Activated naive CD8-positive, alpha-beta T cell treated with anti-CD3 and anti-CD28 coated beads for 36 hours (primary cell): ENCODE measurements at places on chromosomes 5 and 9.

DNA sequence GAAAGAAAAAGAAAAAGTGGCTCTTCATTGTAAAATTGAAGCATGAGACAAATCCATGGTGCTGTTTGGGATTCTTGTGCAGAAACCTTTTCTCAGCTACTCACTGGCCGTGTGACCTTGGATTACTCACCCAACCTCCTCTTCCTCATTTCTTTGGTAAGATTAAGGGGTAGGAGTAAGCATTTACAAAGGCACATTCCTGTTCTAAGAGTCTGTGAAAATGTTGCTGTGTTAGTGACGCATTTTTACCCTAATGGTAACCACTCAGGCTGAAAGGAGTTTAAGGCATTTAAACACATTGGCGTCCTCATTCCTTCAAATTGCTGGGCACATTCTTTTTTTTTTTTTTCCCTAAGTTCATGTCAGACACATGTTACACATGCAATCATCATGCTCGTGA is 4.3 kb downstream of the RAI14 start:
- no peak overlapping the region for H3K4me3 ChIP-seq
- H3K4me1 ChIP-seq = peaks cover 11% of the 10 kb centered on the region
- no peak overlapping the region for H3K27ac ChIP-seq
- no peaks in the 10 kb centered on the region for H3K36me3 ChIP-seq
- peaks cover 53% of the 10 kb centered on the region for H3K27me3 ChIP-seq
- DNase-seq = no peak

DNA sequence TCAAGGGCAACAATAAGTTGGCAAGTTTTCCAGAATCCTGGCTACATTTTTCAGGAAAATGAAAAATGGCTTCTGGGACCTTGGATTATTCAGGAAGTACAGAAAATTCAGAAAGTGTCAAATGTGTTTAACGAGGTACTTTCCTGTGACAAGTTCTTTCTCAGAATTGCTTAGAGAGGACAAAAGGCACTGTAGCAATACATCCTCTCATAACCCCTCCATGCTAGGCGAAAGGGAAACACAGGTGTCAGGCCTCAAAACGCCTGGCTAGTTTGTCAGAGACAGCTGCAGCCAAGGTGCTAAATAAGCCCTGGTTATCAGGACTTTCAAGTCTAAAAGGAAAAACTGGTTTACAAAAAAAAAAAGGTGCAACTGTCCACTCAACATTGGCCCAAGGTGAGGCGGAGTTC is 115.2 kb downstream of the GNAQ start:
- H3K4me3 ChIP-seq = no peak overlapping the region
- H3K4me1 ChIP-seq = peaks cover 27% of the 10 kb centered on the region
- H3K27ac ChIP-seq = peak overlapping the region; percentile 63
- peaks cover 36% of the 10 kb centered on the region for H3K36me3 ChIP-seq

- H3K36me3 ChIP-seq = peaks cover under 1% of the 10 kb centered on the region
- DNase-seq = peak; percentile 70
- H3K27me3 ChIP-seq = peaks cover 19% of the 10 kb centered on the region
- no peak overlapping the region for H3K27ac ChIP-seq
- H3K4me3 ChIP-seq = no peak overlapping the region
Measured at GRCh38 chr5:672329-673160, 20.6 kb downstream of the TPPP start.

- peaks cover 53% of the 10 kb centered on the region for H3K4me1 ChIP-seq
- peaks cover 30% of the 10 kb centered on the region for H3K36me3 ChIP-seq
- no peak for DNase-seq
- H3K4me3 ChIP-seq = no peak overlapping the region
Measured at GRCh38 chr9:125527471-125528002, 179.5 kb downstream of the MAPKAP1 start.

DNA sequence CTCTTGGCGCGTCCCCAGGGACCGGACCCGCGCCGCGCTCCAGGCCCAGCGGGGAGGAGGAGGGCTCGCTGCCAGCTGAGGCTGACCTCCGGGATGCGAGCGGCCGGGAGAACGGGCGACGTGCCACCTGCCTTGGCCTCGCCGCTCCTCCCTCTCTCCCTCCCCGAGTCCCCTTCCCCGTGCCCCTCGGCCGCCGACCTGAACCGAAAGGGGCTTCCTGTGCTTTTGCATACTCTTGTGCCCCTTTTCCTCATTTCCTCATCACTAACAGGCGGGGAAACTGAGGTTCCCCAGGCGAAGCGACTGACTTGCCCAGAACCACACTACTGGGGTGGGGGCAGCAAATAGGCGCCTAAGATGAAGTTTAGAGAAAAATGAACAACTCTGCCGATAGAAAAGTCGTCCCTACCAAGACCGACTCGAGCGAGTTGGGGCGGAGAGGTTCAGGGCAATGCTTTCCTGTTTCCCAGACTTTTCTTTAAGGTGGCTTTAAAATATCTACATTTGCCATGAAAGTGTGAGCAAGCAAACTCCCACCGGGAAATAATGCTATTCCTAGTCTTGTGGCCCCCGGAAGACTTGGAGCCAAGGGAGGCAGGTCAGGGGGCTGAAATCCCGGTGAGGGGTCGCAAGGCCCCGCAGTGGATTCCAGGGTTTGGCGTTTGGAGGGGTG is 580 bp upstream of the DUSP1 start:
- H3K27ac ChIP-seq = peak overlapping the region; percentile 95
- no peaks in the 10 kb centered on the region for H3K27me3 ChIP-seq
- H3K36me3 ChIP-seq = peaks cover 28% of the 10 kb centered on the region
- peaks cover 54% of the 10 kb centered on the region for H3K4me1 ChIP-seq
- no peak for DNase-seq
